Midbrain (tissue), 1 donor: ENCODE measurements at places on chromosomes 12 and 14.

GRCh38 chr14:92382677-92383076, 59.7 kb downstream of the SLC24A4 start:
- peak; percentile 33 for DNase-seq

DNA sequence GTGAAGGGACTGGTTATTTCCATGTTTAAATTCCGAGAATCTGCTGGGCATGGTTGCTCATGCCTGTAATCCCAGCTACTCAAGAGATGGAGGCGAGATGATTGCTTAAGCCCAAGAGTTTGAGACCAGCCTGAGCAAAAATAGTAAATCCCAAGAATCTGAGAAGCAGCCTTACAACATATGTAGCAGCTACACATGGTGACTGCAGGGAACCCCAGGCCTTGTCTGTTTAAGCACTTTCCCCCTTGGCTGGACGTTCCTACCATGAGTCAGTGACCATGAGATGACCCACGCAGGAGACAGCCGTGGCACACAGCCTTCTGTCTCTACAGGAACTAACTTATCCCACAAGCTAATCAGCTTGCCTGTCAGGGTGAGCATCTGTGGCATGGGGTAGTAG, 5.5 kb upstream of the SLC24A4 start:
- DNase-seq, result no peak

GRCh38 chr12:96892104-96892503, 15.0 kb upstream of the NEDD1 start:
- DNase-seq, result no peak

GRCh38 chr14:48373981-48374380, 698.6 kb upstream of the MDGA2 start:
- DNase-seq, result no peak

GRCh38 chr12:68812553-68813241, 4.7 kb downstream of the MDM2 start:
- no peak for DNase-seq

- DNase-seq, result no peak
Observed at GRCh38 chr12:75661908-75662307, 150.5 kb upstream of the KRR1 start.

DNA sequence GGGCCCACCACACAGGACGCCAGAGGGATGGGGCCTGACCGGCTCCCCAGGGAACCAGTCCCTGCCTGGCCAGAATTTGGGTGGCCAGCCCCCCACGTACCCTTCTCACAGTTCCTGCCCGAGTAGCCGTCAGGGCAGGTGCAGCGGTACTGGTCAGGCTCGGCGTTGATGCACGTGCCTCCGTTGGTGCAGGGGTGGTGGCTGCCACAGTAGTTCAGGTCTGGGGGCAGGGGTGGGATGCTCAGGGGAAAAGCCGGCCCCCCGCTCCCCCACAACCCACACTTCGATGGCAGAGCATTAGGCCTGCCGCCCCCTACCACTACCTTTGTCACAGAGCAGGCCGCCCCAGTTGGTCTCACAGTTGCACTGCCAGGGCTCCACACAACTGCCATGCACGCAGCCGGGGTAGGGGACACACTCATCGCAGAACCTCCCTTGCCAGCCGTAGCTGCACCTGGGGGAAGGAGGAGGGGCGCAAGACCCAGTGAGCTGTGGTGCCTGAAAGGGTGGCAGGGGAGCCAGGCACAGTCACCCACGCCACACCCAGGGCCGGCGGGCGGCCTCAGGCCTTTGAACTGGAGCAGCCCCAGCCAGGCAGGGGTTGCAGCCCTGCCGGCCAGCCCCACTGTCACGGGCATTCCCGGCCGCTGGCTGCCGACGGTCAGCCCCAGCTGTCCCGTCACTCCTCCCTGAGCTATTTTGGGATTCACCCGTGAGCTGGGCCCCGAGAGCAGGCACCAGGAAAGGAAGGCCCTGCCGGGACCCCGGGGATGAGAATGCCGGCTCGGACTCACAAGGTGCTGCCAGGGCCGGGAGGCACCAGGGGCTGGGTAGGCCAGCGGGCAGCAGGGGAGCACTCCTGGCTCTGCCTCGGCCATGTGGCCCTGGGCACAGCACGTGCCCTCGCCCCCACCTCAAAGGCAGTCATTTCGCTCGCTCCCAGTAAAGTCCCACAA, 16.5 kb downstream of the JAG2 start:
- no peak for DNase-seq

DNA sequence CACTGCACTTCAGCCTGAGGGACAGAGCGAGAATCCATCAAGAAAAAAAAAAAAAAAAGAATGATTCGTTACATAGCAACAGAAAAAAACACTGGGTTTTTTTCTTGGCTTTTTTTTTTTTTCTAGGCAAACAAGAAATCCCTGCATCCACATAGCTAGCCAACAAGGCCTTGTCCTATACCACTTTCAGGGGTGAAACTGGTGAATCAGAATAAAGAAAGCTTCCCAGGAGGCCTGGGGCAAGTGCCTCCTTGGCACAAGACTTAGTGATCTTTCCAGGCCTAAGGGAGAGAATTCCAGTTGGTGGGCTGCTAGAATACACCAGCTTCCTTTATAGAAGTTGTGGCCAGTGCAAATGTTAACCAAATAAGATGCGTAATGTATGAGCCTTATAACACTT, 90.0 kb downstream of the VCPKMT start:
- DNase-seq, result no peak

DNA sequence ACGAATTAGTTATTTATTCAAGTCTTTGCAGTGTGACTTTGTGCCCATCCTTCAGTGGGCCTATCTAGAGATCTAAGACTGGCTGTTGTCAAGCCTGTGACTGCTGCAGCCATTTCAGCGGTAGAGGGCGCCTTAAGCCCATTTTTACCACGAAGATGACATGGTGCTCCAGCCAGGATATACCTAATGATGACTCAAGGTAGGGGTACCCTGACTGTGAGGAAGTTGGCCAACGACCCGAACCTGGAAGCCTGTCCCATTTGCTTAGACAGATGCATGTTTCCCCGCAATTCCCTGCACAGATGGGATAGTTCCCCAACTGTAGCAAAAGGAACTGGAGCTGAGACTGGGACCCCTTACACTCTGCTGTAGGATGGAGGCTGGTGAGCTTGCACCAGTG, 41.3 kb downstream of the RAB3IP start:
- no peak for DNase-seq

- DNase-seq, result no peak
Observed at GRCh38 chr14:75831455-75831854, 150.3 kb downstream of the TGFB3 start.

GRCh38 chr14:102969060-102969791, 46.8 kb downstream of the AMN start:
- DNase-seq, result no peak

- no peak for DNase-seq
Observed at GRCh38 chr14:29971101-29971500, 43.5 kb upstream of the PRKD1 start.

- no peak for DNase-seq
Observed at GRCh38 chr14:92582706-92583452, 69.3 kb downstream of the RIN3 start.
